ENCODE measurements at places on chromosomes 11 and 22.
A peak's percentile ranks its signal among the peaks of the same experiment; 100 is the strongest.

GRCh38 chr11:82261367-82261766 lies 472.3 kb downstream of the FAM181B start:
- DNase-seq, result no peak

DNA sequence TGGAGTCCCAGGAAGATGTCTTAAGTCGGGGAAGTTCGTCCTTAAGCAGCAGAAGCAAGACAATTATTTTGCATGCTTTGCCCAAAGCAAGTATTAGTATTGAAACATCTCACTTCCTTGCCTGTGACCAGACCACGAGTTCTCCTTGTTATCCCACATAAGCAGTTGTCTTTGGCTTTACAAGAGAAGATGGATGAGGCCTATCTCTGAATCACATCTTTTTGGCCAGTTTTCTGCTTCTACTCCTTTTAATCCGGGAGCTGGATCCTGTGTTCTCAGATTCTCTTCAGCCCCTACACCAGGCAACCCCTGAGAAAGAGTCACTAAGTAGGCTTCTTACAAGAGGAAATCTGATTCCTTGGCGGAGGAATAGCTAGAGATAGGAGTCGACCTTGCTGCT lies 2.1 kb downstream of the SYT9 start:
- no peak for DNase-seq

DNA sequence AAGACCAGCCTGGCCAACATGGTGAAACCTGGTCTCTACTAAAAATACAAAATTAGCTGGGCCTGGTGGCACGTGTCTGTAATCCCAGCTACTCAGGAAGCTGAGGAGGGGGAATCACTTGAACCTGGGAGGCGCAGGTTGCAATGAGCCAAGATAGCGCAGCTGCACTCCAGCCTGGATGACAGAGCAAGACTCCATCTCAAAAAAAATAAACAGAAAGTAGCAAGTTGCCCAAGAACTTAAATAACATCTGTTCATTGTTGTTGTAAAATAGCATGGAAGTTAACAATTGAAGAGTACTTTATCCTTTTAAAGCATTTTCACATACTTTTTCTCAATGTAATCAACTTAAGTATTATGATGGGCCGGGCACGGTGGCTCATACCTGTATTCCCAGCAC lies 5.7 kb downstream of the AMBRA1 start:
- no peak for DNase-seq

DNA sequence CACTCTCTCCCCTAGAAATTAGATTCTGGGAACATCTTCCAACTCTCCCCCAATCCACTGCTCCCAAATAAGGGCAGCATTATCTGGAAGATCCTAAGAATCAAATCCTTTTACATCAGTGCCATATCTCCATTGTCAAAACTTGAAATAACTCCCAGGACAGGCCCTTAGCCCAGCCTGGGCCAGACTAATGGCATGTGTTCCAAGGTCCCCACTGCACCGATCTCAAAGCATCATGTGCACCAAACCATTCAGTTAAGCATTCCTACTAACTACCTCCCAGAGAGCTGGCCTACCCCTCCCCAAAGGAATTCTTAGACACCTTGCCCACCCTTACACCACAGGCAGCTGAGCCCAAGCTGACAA lies 44.2 kb upstream of the POU2AF1 start:
- DNase-seq, result no peak

GRCh38 chr11:123457187-123457770 lies 27.2 kb downstream of the GRAMD1B start:
- no peak for DNase-seq

GRCh38 chr11:65279741-65280440 lies 18.1 kb downstream of the POLA2 start:
- peak; percentile 56 for DNase-seq

DNA sequence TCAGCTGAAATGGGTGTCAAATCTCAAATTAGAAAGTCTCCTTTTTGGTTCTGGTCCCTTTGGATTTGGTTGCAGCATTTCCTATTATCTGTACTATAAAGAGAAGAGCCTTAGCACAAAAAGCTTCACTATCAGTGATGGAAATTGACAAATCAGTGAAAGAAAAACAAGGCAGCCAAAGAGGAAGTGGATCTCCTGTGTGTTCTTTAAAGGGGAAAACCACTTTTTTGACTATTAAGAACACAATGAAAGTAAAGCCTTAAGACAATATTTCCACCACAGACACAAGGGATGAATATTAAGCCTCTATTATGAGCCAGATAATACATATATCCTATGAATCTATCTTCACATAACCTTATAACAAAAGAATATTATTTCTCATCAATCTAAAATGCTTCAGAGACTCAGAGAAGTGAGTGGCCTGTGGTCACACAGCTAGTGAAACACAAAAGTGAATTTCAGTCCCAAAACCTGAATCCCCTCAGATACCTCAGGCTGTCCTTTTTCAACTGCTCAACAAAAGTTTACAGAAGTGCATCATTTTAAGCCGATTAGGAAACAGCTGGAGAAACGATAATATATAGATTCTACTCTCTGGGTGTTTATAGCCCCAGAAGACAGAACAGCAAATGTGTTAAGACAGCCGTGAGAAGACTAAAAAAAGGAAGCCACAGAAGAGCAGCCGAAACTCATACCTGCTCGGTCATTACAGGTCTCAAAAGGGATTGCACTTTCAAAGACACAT lies 24.4 kb upstream of the FSHB start:
- DNase-seq, result no peak

GRCh38 chr11:128689948-128690664 lies 3.8 kb upstream of the FLI1 start:
- no peak for DNase-seq

DNA sequence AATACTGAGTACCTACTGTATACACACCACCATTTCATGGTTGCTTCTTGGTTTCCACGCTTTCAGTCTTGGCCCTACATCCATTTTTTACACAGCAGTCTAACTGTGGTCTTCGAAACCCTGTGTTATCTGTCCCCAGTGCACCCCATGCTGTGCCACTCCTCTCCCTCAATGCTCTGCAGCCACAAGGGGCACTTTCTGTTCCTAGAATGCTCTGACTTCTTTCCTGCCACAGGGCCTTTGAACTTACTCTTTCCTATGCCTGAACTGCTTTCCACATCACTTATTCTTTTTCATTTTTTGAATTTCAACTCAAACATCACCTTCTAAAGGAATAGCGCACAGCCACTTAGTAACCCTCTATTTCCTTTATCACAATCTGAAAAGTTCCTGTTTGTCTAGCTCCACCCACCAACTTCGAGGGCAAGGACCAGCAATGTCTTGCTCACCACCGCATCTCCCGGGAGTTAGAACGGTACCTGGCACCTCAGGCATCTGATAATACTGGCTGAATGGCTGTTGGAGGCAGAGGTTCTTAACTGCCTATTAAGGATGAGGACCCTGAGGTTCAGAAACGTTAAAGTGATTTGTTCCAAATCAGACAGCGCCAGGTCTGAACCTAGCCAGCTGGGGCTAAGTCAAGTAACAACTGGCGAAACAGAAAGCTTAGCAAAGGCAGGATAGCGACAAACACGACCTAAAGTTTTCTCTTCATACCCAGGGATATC lies 568 bp downstream of the ALG8 start:
- DNase-seq, result no peak

All from activated CD4-positive, alpha-beta T cell treated with anti-CD3 and anti-CD28 coated beads, Interleukin-2, amount 50 U/mL, for 24 hours (primary cell).